Sigmoid colon (tissue), 7 donors: ENCODE measurements at places on chromosomes 3 and 15. TPM values are rescaled to one million over a fixed set of nuclear protein-coding genes. Genes with fewer than 3 reads are reported as not detected.

GRCh38 chr3:10337323-10338163 lies 16.6 kb upstream of the SEC13 start:
- DNase-seq: no peak

- no peak for DNase-seq
Observed at GRCh38 chr3:71052716-71053115, 530.8 kb downstream of the FOXP1 start.

- DNase-seq: no peak
Observed at GRCh38 chr15:65796610-65797078, 4.6 kb upstream of the DENND4A start.

Gene ZPLD1
- total RNA-seq: not detected

GRCh38 chr3:59540241-59540640 lies 490.4 kb upstream of the CFAP20DC start:
- DNase-seq: no peak
